Astrocyte (in vitro differentiated cells and primary cell): ENCODE measurements at places on chromosomes 4 and X. TPM values are rescaled to one million over a fixed set of nuclear protein-coding genes. Genes with fewer than 3 reads are reported as not detected.
A peak's percentile ranks its signal among the peaks of the same experiment; 100 is the strongest.

- no peaks in the 10 kb centered on the region for H3K27me3 ChIP-seq
- no peak overlapping the region for H3K4me3 ChIP-seq
- H3K4me1 ChIP-seq: no peaks in the 10 kb centered on the region
- peak; percentile 2 for DNase-seq
- no peak overlapping the region for H3K27ac ChIP-seq
- H3K36me3 ChIP-seq: no peaks in the 10 kb centered on the region
These were observed 467.6 kb upstream of the CNKSR2 start for GRCh38 chrX:20906571-20906970.

DNA sequence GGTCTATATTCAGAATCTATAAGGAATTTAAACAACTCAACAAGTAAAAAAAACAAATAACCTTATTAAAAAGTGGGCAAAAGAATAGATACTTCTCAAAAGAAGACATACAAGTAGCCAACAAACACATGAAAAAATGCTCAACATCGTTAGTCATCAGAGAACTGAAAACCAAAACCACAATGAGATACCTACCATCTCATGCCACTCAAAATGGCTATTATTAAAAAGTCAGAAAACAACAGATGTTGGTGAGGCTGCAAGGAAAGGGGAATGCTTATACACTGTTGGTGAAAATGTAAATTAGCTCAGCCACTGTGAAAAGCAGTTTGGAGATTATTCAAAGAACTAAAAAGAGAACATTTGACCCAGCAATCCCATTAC is 201.6 kb downstream of the QDPR start:
- no peak overlapping the region for H3K4me3 ChIP-seq
- H3K27ac ChIP-seq: no peak overlapping the region
- H3K27me3 ChIP-seq: no peaks in the 10 kb centered on the region
- H3K36me3 ChIP-seq: no peaks in the 10 kb centered on the region
- DNase-seq: peak; percentile 73
- peaks cover 6% of the 10 kb centered on the region for H3K4me1 ChIP-seq

GRCh38 chr4:28832444-28832843 is 1887.7 kb upstream of the PCDH7 start:
- H3K4me3 ChIP-seq: no peak overlapping the region
- DNase-seq: no peak
- no peak overlapping the region for H3K27ac ChIP-seq
- H3K27me3 ChIP-seq: no peaks in the 10 kb centered on the region
- no peaks in the 10 kb centered on the region for H3K36me3 ChIP-seq

GRCh38 chrX:153828308-153828707 is 2.0 kb downstream of the PDZD4 start:
- DNase-seq: no peak
- no peak overlapping the region for H3K27ac ChIP-seq
- H3K4me1 ChIP-seq: peaks cover 5% of the 10 kb centered on the region
- no peaks in the 10 kb centered on the region for H3K36me3 ChIP-seq
- peaks cover 3% of the 10 kb centered on the region for H3K27me3 ChIP-seq

GRCh38 chr4:187333151-187333550 is 609.5 kb upstream of the FAT1 start:
- no peaks in the 10 kb centered on the region for H3K36me3 ChIP-seq
- H3K27ac ChIP-seq: no peak overlapping the region
- DNase-seq: no peak
- H3K4me1 ChIP-seq: no peaks in the 10 kb centered on the region
- no peak overlapping the region for H3K4me3 ChIP-seq

- no peaks in the 10 kb centered on the region for H3K4me1 ChIP-seq
- no peaks in the 10 kb centered on the region for H3K36me3 ChIP-seq
- no peak for DNase-seq
These were observed 74.4 kb upstream of the DDX3X start for GRCh38 chrX:41259516-41259915.

DNA sequence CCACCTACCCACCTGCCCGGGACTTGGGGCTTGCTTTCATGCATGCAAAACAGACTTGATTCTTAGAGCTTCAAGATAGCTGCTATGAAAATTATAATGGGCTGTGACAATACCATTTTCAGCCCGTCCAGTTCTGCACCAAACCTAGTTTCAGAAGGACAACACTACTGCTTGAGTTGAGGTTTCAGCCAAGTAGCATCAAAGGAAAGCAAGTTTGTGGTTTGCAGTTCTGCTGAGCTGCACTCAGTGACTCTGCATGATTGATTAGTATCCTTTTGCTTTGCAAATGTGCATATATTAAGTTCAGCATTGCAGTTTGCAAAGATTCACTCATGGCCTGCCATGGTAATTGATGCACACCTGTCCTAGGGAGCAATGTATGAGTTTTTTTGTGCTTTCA is 442.7 kb downstream of the RPA4 start:
- H3K4me1 ChIP-seq: no peaks in the 10 kb centered on the region
- peak; percentile 60 for DNase-seq
- no peak overlapping the region for H3K4me3 ChIP-seq
- H3K27ac ChIP-seq: no peak overlapping the region
- no peaks in the 10 kb centered on the region for H3K36me3 ChIP-seq
- H3K27me3 ChIP-seq: no peaks in the 10 kb centered on the region

DNA sequence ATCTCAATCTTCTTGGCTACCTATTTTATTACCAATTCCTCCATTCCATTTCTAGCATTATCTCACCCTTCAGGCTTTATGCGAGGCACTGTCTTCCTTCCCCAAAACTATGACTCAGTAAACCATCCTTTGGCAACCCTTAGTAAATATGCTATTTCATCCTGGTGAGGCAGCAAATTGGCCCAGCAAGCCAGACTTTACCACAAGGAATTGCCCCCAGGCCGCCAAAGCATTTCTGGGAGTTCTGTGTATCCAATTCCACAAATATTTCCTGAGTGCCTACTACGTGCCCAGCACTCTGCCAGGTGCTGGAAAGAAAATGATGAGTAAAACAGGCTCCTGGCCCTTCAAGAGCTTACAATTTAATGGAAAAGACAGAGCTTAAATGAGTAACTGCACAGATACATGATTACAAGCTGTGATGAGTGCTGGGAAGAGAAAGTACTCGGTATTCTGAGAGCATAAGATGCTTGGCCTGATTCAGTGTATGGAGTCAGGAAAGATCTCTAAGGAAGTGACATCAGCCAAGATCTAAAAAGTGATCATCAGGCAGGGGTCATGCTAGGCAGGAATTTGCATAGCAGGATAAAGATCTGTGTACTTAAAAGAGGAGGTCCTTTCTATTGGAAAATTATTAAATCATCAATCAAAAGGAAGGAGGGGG is 193.8 kb downstream of the ADAMTS3 start:
- H3K4me3 ChIP-seq: no peak overlapping the region
- no peaks in the 10 kb centered on the region for H3K27me3 ChIP-seq
- peak; percentile 87 for DNase-seq

- no peaks in the 10 kb centered on the region for H3K27me3 ChIP-seq
- H3K4me1 ChIP-seq: no peaks in the 10 kb centered on the region
- no peaks in the 10 kb centered on the region for H3K36me3 ChIP-seq
- H3K4me3 ChIP-seq: no peak overlapping the region
- no peak for DNase-seq
These were observed 208.6 kb upstream of the SLC7A11 start for GRCh38 chr4:138450546-138451275.

DNA sequence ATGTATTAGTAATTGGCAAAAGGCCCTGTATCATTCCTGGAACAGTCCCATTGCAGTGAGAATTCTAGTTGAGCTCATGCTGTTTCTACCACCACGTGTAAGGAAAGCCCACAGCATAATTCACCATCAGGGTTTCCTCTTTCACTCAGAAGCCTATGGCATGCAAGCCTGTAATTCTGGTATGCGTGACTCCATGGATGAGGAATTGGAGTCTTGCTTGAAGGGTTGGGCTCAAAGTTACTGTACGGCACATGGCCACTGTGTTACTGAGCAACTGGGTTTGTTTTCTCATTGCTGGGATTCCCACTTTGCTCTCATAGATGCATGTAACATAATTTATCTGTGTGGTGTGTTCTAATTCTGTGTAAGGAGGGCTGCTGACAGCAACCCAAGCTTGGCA is 132.3 kb upstream of the NR3C2 start:
- no peak overlapping the region for H3K4me3 ChIP-seq
- H3K36me3 ChIP-seq: no peaks in the 10 kb centered on the region
- no peaks in the 10 kb centered on the region for H3K4me1 ChIP-seq
- no peak overlapping the region for H3K27ac ChIP-seq
- DNase-seq: peak; percentile 53

DNA sequence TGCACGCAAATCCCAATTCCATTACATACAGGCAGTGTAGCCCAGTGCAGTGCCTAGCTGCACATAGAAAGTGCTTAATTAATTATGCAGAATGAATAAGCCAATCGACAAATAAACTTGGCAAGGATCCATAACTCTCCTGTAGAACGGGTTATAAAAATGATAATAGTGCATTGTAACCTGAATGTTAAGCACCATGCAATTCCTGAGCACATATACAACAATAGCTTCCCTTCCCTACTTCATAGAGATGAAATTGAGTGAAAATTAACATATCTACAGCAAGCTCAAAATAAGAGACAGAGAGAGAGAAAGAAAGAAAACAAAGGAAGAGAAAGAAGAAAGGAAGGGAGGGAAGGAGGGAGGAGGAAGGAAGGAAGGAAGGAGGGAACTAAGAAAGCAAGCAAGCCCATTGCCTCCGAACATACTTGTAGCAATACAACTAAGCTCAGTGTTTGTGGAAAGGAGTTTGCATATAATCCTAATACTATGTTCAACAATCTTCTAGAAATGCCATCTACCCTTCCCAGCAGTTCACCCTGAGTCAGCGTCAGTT is 1074.0 kb upstream of the LCORL start:
- no peak overlapping the region for H3K27ac ChIP-seq
- no peak for DNase-seq
- no peak overlapping the region for H3K4me3 ChIP-seq
- no peaks in the 10 kb centered on the region for H3K4me1 ChIP-seq
- H3K36me3 ChIP-seq: no peaks in the 10 kb centered on the region

GRCh38 chr4:40721730-40722171 is 28.0 kb upstream of the NSUN7 start:
- H3K27me3 ChIP-seq: no peaks in the 10 kb centered on the region
- no peak overlapping the region for H3K27ac ChIP-seq
- DNase-seq: peak; percentile 67
- peaks cover 7% of the 10 kb centered on the region for H3K4me1 ChIP-seq

- H3K27me3 ChIP-seq: no peaks in the 10 kb centered on the region
- no peak for DNase-seq
- H3K27ac ChIP-seq: no peak overlapping the region
- H3K4me3 ChIP-seq: no peak overlapping the region
- H3K4me1 ChIP-seq: peaks cover 7% of the 10 kb centered on the region
These were observed 445.0 kb downstream of the SPRY1 start for GRCh38 chr4:123841447-123842121.

GRCh38 chr4:174834477-174834876 is 5.4 kb upstream of the GLRA3 start:
- H3K27ac ChIP-seq: no peak overlapping the region
- no peaks in the 10 kb centered on the region for H3K36me3 ChIP-seq
- no peak for DNase-seq
- no peaks in the 10 kb centered on the region for H3K4me1 ChIP-seq
- H3K27me3 ChIP-seq: no peaks in the 10 kb centered on the region

DNA sequence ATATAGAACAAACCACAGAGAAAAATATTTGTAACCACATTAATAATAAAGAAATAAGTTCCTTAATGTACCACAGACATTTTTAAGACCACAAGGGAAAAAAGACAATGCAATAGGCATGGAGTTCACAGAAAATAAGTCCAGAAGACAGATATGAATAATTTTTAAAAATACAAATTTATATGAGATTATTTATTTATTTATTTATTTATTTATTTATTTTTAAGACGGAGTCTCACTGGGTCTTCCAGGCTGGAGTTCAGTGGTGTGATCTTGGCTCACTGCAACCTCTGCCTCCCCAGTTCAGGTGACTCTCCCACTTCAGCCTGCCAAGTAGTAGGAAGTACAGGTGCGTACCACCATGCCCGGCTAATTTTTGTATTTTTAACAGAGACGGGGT is 53.7 kb downstream of the THAP9 start:
- H3K27ac ChIP-seq: no peak overlapping the region
- H3K4me3 ChIP-seq: no peak overlapping the region
- no peaks in the 10 kb centered on the region for H3K4me1 ChIP-seq
- DNase-seq: no peak
- no peaks in the 10 kb centered on the region for H3K36me3 ChIP-seq
- H3K27me3 ChIP-seq: no peaks in the 10 kb centered on the region

DNA sequence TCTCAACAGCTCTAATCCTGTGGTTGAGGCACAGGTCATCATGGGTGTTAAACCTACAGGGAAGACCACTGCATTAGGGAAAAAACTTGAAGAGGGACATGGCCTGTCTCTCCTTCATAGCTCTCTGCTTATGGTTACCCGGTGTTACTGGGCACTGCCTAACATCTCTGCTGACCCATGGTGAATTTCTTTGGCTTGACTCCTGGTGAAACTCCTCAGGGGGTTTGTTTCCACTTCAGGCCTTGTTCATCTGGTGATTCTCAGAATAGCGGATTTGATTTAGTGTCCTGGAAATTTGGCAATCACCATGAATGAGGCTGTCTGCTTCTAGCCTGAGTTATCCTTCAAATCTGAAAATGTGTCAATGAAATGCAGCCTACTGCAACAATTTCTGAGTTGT is 114.4 kb downstream of the ZNF518B start:
- no peaks in the 10 kb centered on the region for H3K4me1 ChIP-seq
- H3K4me3 ChIP-seq: no peak overlapping the region
- no peak overlapping the region for H3K27ac ChIP-seq
- H3K36me3 ChIP-seq: no peaks in the 10 kb centered on the region
- no peak for DNase-seq

- no peak for DNase-seq
- H3K27ac ChIP-seq: no peak overlapping the region
- H3K4me3 ChIP-seq: no peak overlapping the region
- no peaks in the 10 kb centered on the region for H3K36me3 ChIP-seq
- H3K27me3 ChIP-seq: no peaks in the 10 kb centered on the region
- H3K4me1 ChIP-seq: no peaks in the 10 kb centered on the region
These were observed 423.8 kb downstream of the PPP4R3C start for GRCh38 chrX:27039332-27039731.

- H3K4me3 ChIP-seq: no peak overlapping the region
- DNase-seq: peak; percentile 98
- H3K27ac ChIP-seq: peak overlapping the region; percentile 96
- H3K27me3 ChIP-seq: no peaks in the 10 kb centered on the region
These were observed 57.1 kb upstream of the ATXN3L start for GRCh38 chrX:13376857-13377549.

GRCh38 chr4:69849969-69850368 is 10.0 kb downstream of the SULT1E1 start:
- no peak for DNase-seq
- no peaks in the 10 kb centered on the region for H3K4me1 ChIP-seq
- H3K4me3 ChIP-seq: no peak overlapping the region
- no peaks in the 10 kb centered on the region for H3K27me3 ChIP-seq

- H3K4me1 ChIP-seq: no peaks in the 10 kb centered on the region
- H3K27me3 ChIP-seq: no peaks in the 10 kb centered on the region
- no peak overlapping the region for H3K4me3 ChIP-seq
- no peak overlapping the region for H3K27ac ChIP-seq
These were observed 53.2 kb upstream of the RBMX start for GRCh38 chrX:136933611-136934145.

The EVC2 gene
- total RNA-seq: 3.3 and 3.5 TPM in 2 replicates

The KLHL8 gene
- 11.8 and 12.4 TPM in 2 replicates for total RNA-seq

The ARAP2 gene
- total RNA-seq: 9.6 and 10.4 TPM in 2 replicates

The SPRY1 gene
- 44.5 and 51.6 TPM in 2 replicates for total RNA-seq

The PABPC1L2B gene
- 0.14 TPM in 1 of 2 replicates, not detected in the other for total RNA-seq

The GC gene
- not detected in 2 replicates for total RNA-seq

The TMEM47 gene
- 39.6 and 40.3 TPM in 2 replicates for total RNA-seq

The TNIP3 gene
- 0.14 TPM in 1 of 2 replicates, not detected in the other for total RNA-seq

The JAKMIP1 gene
- total RNA-seq: 0.50 and 0.79 TPM in 2 replicates

The SNX25 gene
- total RNA-seq: 29.2 and 29.5 TPM in 2 replicates

The FAAH2 gene
- total RNA-seq: 0.19 and 0.20 TPM in 2 replicates

The ERAS gene
- 0.24 TPM in 1 of 2 replicates, not detected in the other for total RNA-seq
